NCI-H1105 (cell line): ENCODE measurements at places on chromosomes 13 and 19.

DNA sequence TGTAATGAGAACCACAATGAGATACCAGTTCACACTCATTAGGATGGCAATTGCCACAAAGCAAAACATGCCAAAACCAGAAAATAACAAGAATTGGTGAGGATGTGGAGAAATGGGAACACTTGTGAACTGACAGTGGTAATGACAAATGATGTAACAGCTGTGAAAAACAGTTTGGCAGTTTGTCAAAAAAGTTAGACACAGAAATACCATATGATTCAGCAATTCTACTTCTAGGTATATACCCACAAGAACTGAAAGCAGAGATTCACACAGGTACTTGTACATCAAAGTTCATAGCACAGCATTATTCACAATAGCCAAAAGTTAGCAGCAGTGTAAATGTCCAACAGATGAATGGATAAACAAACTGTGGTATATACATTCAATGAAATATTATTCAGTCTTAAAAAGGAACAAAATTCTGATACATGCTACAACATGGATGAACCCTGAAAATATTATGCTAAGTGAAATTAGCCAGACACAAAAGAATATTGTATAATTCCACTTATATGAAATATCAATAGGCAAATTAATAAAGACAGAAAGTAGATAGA lies 96.5 kb downstream of the UGGT2 start:
- no peak for DNase-seq

DNA sequence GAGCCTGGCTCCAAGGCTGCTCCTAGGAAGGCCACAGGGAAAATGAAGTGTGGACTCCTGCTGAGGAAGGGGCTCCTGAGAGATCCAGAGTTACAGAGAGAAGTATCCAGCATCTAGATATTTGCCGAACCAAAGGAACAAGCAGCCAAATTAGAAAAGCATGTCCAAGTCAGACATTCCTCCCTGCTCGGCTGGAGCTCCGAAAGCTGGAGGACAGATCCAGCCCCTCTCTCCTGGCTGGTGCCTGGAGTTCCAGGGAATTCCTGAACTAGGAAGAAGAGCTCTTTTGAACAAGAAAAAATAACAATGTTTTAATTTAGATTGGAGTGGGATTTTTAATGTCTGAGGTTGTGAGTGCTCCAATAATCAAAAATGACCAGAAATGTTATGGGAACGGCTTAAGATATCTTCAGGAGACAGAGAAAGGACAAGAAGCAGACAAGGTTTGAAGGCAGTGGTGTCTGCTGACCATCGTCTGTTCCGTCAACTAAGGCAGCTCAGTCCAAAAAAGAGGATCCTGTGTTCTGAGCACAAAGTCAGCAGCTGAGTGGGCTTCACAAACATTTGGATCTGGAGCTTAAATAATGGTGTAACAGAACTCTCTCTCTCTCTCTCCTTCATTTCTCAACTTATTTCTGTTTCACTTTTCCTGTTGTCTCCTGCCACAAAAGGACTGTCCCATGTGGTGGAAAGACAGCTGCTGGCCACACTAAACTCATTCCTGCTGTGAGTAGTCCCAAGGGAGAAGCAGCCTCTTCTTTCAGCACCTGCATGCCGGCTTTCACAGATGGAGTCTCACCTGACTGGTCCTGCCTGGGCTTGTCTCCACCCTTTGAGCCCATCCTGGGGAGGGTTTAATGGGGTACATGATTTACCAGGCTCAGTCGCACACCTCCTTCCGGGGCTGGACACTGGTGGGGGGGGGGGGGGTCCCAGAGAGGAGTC lies 31.5 kb upstream of the IRS2 start:
- peak; percentile 89 for DNase-seq

DNA sequence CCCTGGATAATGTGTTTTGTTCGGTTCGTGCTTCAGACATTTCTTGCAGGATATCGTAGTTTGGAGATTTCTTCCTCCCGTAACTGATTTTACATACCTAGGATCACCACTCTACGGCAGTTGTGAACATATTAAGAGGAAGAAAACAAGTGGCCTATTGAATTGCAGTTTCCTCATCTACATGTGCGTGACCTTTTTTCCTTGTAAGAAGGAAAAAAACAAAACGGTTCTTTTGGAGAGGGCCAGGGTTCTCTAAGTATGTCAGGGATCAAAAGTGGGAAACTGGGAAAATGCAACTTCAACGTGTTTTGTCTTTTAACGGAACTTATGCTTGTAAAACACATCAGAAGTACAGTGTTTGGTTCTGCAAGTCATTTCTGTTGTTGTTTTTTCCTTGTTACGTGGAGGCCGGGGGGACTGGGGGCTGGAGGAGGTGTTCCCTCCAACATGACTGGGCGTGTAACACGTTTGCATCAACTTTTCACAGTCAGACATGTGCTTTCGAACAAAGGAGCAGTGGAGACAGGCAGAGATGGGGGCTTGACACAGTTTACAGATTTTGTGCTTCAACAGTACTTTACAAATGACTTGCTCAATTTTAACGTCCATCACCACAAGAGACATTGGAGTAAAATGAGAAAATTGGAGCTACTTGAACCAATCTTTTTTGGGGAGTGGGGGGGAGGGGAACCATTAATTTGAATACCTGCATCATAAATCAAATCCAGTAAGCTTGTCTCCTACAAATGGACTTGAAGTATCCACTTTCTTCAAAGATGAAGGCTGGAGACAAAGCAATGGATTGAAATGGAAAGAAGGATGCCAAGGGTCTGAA lies 3.8 kb downstream of the ZC3H4 start:
- no peak for DNase-seq

DNA sequence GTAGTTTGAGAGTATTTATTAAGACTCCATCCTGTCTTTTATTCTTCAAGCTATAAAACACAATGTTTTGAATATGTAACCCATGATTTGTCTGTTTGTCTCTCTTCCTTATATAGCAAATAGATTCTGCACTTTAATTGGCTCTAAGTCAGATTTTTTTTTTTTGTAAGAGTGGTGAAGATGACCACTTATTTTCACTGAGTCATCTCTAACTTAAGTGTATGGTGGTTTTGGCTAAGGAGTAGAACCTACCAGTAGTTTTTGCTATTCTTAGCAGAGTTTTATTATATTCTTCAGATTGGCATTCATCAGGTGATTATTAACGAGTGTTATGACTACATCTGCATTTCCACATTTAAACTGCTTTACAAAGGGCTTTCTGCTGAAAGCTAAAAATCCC lies 194.7 kb downstream of the LMO7 start:
- no peak for DNase-seq

DNA sequence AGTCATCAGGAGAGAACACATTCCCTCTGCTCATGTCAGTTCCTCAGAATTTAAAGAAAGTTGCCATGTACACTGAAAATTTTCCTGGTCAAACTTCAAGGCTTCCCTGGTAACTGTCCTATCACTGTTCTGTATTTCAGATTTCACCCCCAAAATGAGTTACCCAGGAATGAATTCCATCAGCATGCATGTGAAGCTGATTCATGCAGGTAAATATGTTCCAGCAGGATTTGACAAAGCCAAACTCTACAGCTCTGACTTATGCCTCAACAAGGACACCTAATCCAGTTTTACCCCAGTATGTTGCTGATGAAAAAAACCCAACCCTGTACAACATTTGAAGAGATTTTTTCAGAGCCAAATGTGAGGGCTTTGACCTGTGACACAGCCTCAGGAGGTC lies 21.5 kb downstream of the LIG4 start:
- DNase-seq: no peak

- DNase-seq: no peak
These were observed 528.4 kb downstream of the DCT start for GRCh38 chr13:93951108-93951507.

DNA sequence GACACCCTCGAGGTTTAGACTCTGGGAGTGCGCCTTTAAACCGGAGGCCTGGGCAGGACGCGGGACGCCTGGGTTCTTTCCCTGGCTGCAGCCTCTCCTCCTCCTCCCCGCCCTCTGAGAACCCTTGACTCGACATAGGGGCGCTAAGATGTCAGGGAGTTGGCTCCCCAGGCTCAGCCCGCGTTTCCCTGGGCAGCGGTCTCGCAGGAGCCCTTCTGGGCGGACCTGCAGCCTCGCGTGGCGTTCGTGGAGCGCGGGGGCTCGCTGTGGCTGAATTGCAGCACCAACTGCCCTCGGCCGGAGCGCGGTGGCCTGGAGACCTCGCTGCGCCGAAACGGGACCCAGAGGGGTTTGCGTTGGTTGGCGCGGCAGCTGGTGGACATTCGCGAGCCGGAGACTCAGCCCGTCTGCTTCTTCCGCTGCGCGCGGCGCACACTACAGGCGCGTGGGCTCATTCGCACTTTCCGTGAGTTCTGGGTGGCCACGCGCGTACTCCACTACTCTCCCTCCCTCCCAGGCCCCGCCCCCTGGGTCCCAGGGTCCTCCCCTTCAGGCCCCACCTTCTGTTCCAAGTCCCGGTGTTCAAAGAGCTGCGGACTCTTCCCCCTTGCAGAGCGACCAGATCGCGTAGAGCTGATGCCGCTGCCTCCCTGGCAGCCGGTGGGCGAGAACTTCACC lies 1.3 kb downstream of the ICAM5 start:
- DNase-seq: peak; percentile 23

GRCh38 chr19:18493440-18494266 lies 28.2 kb downstream of the ELL start:
- DNase-seq: no peak

DNA sequence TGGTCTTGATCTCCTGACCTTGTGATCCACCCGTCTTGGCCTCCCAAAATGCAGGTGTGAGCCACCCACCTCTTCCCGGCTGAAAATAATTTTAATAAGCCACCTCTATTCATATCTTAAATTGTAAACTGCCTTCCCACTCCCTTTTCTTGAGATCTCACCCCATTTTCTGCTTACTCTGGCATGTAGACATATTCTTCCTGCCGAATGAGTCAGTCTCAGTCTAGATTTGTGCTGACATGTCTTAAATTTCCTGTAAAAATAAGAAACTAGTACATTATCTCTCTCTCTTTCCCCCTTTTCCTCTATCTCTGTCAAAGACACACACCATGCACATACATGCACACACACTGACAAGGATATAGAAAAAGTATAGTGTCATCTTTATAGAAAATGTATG lies 60.9 kb downstream of the THSD1 start:
- DNase-seq: no peak

DNA sequence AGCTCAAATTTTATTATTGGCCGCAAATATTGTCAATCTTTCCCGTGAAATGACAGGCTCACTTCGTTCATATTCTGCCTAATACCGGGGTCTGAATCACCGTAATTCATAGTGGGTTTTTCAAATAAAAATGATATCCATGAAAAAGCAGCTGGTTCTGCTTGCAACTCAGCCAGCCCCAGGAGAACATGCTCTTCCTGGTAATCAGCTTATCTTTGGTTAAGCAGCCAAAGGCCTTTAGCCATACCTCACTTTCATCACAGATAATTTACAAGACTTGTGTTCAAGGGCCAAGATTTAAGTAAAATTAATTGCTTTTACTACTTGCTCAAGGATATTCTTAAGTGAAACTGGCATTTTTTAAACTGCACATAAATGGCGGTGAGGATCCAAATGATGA lies 22.5 kb downstream of the RNASEH2B start:
- DNase-seq: no peak

GRCh38 chr19:51441410-51442390 lies 16.6 kb downstream of the SIGLEC8 start:
- DNase-seq: no peak

DNA sequence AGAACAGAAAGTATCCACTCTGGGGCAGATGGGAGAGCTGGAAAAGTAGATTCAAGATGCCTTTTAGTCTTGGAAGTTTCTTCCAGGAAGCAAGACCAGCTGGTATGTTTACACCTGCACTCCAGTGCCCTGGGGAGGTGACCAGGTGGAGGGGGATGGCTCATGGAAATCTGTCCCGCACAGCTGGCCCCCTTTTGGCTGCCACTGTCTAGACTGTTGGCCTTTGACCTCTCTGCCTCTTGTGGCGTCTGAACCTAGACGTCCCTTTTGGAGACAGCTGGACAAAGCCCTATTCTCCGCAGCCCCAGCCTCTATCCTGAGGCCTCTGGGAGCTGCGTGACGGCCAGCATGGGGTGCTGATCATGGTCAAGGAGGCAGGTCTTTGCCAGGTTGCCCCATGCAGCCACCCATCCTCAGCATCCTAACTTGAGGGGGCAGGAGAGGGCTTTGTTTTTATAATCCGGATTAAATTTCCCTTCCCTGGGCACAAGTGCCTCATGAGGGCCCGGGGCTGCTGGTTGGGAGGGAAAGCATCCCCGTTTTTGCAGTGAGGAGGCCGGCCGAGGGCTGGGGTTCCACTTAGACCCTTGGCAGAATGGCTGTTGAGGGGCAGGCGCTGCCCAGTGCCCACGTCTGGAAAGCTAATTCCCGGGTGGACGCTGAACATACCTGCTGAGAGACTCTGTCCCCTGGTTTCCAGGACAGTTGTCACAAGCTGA lies 17.3 kb upstream of the GDF15 start:
- no peak for DNase-seq

- DNase-seq: no peak
These were observed 1.2 kb downstream of the ADAMTSL5 start for GRCh38 chr19:1511318-1512317.

GRCh38 chr13:99415851-99416331 lies 85.4 kb upstream of the TM9SF2 start:
- DNase-seq: no peak

GRCh38 chr13:105543742-105544141 lies 991.7 kb downstream of the EFNB2 start:
- no peak for DNase-seq

GRCh38 chr19:49882643-49883042 lies 5.1 kb downstream of the TBC1D17 start:
- DNase-seq: no peak

- DNase-seq: no peak
These were observed 27.4 kb downstream of the CD177 start for GRCh38 chr19:43380771-43381386.

DNA sequence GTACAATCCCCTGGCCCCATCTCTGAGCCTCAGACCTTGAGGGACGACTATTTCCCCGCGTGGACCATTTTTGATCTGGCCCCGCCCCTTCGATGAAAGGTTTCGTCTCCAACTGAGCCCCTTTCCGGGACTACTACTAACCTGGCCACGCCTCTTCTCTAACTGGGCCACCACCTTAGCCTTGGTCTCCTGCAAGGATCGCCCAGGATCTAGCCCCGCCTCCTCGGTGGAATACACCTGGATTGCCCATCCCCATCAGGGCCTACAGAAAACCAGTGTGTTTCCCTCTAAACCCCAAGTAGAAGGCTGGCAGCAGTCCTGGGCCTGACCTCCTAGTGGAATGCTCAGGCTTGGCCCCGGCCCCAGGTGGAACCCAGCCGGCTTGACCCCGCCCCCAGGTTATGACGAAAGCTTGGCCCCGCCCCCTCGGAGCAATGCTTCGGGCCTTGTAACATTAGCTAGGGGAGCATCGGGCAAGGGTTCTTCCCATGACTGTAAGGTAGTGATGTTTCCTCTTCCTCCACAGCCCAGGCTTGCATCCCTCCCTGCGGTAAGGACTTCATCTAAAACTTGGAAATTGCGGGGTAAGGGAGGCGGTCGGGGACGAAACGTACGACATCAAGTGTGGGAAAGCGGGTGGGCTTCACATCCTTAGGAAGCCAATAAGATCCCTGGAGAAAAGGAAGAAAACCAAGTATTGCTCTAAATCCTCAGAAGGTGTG lies 9.1 kb downstream of the SPACA6 start:
- DNase-seq: no peak

- no peak for DNase-seq
These were observed 4.4 kb downstream of the CILP2 start for GRCh38 chr19:19542507-19542906.
